ENCODE measurements at places on chromosomes 2 and 18. TPM values are rescaled to one million over a fixed set of nuclear protein-coding genes. Genes with fewer than 3 reads are reported as not detected.

GRCh38 chr2:164514491-164514890 lies 106.8 kb downstream of the GRB14 start:
- DNase-seq = no peak

The PDE1A gene
- 17.3 TPM for total RNA-seq

GRCh38 chr2:120177001-120177621 lies 46.1 kb downstream of the TMEM185B start:
- DNase-seq = peak; percentile 25

The SH2D6 gene
- total RNA-seq = not detected

The KIAA2012 gene
- total RNA-seq = not detected

- DNase-seq = no peak
Observed at GRCh38 chr2:120656273-120656950, 79.3 kb upstream of the GLI2 start.

- DNase-seq = peak; percentile 25
Observed at GRCh38 chr2:207258263-207258991, 92.7 kb upstream of the KLF7 start.

The EEF1B2 gene
- total RNA-seq = 229 TPM

The CAVIN2 gene
- total RNA-seq = 93.9 TPM

- DNase-seq = no peak
Observed at GRCh38 chr2:3465844-3466481, 53.4 kb downstream of the ADI1 start.

The CCDC141 gene
- total RNA-seq = 208 TPM

DNA sequence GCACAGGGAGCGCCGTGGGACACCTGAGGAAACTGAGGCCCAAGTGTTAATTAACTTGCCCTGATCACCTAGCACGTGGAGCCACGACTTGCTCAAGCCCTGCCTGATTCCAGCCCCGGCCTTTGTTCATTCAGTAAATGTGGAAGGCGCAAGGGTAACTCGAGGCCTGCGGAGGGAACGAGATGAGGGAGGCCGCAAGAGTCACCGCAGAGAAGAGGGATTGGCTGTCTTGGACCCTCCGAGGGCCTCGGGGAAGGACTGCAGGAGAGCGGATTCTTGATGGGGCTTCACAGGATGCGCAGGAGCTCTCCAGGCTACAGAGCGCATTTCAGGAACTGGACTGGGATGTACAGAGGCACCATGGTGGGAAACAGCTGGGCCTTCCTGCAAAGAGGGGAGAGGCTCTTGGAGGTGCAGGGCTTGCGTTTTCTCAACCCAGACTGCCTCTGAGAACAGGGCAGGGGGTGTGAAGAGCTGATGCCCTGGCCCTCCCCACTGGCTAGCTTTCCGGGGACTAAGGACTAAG lies 511 bp upstream of the ANKMY1 start:
- no peak for DNase-seq

- no peak for DNase-seq
Observed at GRCh38 chr2:74387346-74387745, 7.2 kb upstream of the DCTN1 start.

- DNase-seq = no peak
Observed at GRCh38 chr2:231123362-231123898, 1.4 kb downstream of the HTR2B start.

- no peak for DNase-seq
Observed at GRCh38 chr18:71398531-71398930, 1109.7 kb downstream of the SOCS6 start.

- DNase-seq = peak; percentile 11
Observed at GRCh38 chr2:217994776-217995274, 8.0 kb downstream of the TNS1 start.

The TXNDC2 gene
- not detected for total RNA-seq

GRCh38 chr18:40851014-40851429 lies 1104.0 kb upstream of the PIK3C3 start:
- no peak for DNase-seq

DNA sequence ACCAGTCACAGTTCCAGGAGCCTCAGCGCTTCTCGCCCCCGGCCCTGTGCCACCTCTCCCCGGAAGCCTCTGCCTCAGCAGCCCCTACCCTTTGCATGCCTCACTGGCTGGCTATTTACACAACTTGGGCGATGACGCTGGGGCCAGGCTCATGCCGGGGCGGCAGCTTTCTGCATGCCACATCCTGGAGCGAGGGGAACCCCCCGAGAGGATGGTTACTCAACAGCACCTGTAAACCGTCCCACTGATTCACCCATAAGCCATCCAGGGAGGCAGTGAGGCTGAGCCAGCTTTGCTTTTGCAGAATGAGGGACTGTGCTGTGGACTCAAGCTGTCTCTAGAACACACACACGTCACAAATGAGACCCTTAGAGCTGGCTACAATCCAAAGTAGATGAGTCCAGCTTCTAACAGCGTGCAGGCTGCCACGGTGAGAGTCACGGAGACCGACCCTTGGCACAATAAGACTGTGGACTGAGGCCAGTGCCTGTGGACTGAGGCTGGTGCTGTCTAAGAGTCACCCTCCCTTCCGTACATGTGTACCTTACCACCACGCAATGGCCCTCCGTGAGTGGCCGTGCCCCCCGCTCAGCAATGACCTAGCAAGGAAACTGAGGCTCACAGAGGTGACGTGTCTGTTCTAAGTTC lies 45.6 kb upstream of the ODC1 start:
- DNase-seq = no peak

- no peak for DNase-seq
Observed at GRCh38 chr2:199882667-199883066, 28.4 kb upstream of the C2orf69 start.

- DNase-seq = no peak
Observed at GRCh38 chr18:79772108-79772864, 25.5 kb upstream of the KCNG2 start.

The CLEC4F gene
- total RNA-seq = not detected

The EPB41L3 gene
- 6.3 TPM for total RNA-seq

The COBLL1 gene
- total RNA-seq = 15.3 TPM

DNA sequence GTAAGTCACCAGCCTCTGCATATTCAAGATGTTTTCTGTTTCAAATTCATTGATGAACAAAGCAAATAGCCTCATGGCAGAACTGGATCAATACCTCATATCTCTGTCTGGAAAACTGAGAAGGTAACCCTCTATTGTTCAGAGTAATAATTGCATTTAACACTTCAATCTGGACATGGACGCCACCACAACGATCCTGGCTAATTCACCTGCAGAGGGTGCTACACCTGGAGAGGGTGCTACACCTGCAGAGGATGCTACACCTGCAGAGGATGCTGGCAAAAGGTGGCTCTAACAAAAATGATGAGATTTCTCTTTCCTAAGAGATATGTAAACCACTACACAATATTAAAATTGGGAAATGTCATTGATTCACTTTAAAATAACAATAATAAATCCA lies 183.1 kb upstream of the HNRNPA3 start:
- no peak for DNase-seq

DNA sequence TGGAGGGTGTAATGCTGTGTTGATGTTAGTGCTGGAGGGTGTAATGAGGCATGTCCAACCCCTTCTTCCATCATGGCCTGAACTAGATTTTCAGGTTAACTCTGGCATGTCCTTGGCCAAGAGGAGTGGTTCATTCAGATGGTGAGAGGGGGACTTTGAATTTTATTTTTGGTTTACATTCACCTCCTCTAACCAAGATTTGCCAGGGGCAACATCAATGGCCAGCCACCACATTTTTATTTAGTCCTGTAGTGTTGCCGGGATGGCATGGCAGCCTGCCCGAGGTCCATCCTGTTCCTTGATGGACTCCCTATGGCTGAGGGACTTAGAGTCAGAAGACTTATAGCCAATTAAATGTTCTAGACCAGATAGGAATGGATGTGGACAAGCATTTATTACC lies 484.6 kb upstream of the HS6ST1 start:
- DNase-seq = no peak

DNA sequence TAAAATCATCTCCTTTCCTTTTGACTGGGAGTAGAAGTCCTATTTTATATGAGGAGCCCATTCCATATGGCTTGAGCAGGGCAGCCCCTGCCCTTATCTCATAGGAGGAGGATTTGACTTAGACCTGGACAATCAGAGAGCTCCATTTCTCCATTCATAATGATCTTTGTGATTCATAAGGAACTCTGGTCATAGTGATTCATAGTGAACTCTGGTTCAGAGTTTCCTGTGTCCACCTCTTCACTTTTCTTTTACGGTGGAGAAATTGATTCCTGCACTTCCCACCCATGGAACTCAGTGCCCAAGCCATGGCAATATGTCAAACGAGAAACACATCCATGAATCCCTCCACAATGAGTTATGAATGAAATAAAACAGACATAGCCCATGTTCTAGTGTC lies 12.8 kb upstream of the MYO3B start:
- DNase-seq = no peak

DNA sequence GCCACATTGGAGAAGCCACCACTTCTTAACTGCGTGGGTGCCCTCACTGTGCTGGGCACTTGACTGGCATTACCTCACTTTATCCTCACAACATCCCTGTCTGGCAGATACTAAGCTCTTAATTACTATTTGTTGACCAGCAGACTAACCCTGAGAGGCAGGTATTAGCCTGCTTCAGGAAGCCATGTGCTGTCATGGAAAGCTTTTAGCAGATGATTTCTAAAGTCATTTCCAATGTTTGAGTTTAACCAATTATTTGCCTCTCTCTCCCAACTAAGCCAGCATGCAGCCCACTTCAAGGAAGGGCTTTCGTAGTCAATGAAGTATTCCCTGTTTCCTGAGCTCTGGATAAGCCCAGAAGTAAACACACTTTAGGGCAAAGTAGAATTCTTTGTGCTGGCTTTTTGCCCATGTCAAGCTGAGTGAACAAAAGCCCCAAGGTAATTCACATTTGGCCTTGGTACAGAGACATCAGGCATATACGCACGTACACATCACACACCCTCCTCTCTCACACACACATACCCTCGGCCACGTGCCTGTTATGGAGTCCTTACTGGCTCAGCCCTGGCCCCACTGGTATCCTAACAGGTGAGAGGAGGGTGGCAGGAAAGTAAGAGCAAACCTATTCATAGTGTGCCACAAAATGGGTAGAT lies 108.6 kb downstream of the C1D start:
- DNase-seq = no peak

GRCh38 chr2:181978351-181979150 lies 7.1 kb upstream of the PPP1R1C start:
- no peak for DNase-seq

The QPCT gene
- 2.0 TPM for total RNA-seq

GRCh38 chr2:102792568-102793208 lies 30.9 kb downstream of the TMEM182 start:
- no peak for DNase-seq

The LRP2 gene
- total RNA-seq = 0.05 TPM

The COL3A1 gene
- total RNA-seq = 98.5 TPM

The GPAT2 gene
- total RNA-seq = 5.3 TPM

DNA sequence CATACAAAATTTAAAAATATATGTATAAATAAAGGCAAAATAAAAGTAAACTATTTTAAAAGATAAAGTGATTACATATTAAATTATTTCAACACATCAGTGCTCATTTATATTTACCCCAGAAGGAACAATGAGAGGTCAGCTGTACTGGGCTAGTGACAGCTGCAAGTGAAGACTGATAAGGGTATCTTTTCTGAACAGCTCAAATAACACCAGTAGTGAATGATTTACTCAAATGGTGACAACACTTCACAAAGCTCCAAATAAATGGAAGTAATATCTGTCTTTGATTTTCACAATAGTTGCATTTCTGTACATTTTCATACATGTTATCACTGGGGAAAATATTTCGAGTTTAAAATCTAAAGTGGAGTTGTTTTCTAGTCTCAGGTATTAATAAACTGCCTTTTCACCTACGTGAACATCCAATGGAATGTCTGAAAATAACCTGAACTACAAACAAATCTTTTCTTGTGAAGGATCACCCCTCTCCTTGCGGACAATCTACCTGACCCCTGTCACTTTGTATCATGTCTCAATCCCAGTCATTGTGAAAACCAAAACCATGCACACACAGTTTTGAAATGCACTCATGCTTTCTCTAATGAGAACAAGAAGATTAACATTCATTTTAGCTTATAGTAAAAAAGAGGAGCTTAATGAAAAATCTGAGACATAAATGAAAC lies 1928.8 kb upstream of the CELF4 start:
- no peak for DNase-seq

The UCN gene
- 1.5 TPM for total RNA-seq

- no peak for DNase-seq
Observed at GRCh38 chr2:25304826-25305596, 36.7 kb downstream of the DNMT3A start.

The SCRN3 gene
- total RNA-seq = 47.6 TPM

The CD8B gene
- 0.22 TPM for total RNA-seq

- no peak for DNase-seq
Observed at GRCh38 chr2:9967053-9967775, 15.7 kb downstream of the GRHL1 start.

GRCh38 chr2:5385596-5385995 lies 306.6 kb upstream of the SOX11 start:
- no peak for DNase-seq

The CHRND gene
- total RNA-seq = not detected
